ENCODE measurements at places on chromosomes 4 and X. TPM values are rescaled to one million over a fixed set of nuclear protein-coding genes. Genes with fewer than 3 reads are reported as not detected.

DNA sequence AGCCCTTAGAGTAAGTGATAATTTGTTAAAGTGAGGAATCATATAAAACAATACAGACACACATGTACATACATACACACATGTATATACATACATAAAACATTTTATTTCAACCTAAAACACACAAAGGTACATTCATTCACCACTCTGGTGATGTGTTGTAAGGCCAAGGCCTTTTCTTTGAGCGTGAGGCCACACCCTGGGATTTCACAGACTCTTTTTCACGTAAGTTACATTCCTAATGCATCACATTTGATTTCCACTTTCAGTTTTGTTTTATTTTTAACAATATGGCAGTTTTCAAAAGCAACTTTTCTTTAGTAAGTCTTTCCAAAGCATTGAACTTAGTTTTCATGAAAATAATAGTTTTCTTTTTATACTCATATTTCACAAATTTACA lies 170.7 kb downstream of the COL4A6 start:
- no peak for DNase-seq

- DNase-seq, result no peak
These were observed 110.8 kb downstream of the MAPK10 start for GRCh38 chr4:86249074-86249473.

CFAP99 gene
- total RNA-seq, result 1.5 TPM

DNA sequence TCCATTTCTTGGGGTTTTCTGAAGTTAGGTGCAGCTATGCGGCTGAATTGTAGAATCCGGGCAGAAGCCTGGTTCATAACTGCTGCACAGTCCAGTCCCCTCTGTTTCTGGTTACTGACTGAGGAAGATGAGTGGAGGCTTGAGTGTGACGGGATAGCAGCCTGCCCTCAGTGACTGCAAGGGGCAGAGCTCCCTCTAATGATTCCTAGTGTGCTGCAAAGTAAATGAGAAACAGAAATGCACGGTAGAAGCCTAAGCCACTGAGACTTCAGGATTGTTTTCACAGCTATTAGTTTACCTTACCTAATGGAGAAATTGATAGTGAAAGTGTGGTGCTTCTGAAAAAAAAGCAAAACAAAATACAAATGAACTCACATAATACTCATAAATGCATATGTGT lies 189.2 kb downstream of the GPM6A start:
- no peak for DNase-seq

GRCh38 chr4:125045311-125045710 lies 269.4 kb upstream of the FAT4 start:
- no peak for DNase-seq

TMEM31 gene
- total RNA-seq, result not detected

DNA sequence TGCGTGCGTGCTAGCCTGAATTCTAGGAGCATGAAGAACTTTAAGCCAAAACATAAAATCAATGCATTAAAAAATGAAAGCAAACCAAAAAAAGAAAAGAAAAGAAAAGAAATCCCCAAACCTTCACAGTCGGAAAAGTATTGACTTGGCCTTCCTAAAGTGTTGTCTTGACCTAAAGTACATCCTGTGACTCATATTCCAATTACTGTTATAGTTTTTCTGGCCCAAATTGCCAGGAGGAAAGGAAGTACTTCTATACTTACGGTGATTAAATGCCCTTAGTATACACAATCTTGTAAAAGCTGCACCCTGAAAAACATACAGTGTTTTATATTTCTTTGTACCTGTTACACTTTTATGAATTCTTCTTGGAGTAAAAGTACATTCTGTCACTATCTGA lies 512.8 kb downstream of the ANKRD50 start:
- DNase-seq, result no peak

DNA sequence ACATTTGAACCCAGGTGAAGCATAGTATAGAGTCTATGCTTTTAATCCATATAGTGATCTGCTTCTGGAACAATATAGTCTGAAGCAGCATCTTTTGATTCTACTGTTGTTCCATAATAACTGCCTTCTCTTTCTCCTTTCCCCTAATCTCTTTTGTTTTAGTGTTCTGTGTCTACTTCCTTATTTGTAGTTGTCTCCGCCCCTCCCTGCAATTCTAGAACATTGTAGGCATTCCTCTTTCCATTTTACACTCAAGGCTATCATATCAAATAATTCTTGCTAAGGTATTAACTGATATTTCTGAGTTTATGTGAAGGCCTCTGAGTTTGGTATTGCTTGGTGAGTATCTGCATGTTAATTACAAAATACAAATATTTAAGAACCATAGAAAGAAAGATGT lies 11.6 kb downstream of the BLTP1 start:
- DNase-seq, result no peak

GRCh38 chrX:72685810-72686456 lies 28.2 kb downstream of the PHKA1 start:
- DNase-seq, result no peak

PABPC1L2A gene
- total RNA-seq, result not detected

MID1 gene
- total RNA-seq, result 14.1 TPM

DNA sequence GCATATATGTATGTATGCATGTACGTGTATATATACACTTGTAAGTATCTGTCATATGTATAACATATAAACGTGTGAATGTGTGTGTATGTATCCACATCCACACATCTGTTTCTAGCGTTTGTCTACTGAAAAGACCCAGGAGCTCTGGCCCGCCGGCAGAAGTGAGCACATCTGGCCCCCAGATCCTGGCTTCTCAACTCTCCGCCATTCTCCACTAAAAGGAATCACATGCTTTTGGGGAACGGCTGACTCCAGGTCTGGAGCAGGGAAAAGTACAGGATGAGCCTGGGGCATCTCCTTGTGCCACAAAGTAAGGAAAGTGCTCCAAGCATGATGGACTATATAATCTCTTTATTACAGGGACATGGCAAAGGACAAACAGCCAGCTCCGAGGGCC lies 143.7 kb downstream of the AFAP1 start:
- no peak for DNase-seq
